ENCODE measurements at places on chromosomes 11 and 22.

DNA sequence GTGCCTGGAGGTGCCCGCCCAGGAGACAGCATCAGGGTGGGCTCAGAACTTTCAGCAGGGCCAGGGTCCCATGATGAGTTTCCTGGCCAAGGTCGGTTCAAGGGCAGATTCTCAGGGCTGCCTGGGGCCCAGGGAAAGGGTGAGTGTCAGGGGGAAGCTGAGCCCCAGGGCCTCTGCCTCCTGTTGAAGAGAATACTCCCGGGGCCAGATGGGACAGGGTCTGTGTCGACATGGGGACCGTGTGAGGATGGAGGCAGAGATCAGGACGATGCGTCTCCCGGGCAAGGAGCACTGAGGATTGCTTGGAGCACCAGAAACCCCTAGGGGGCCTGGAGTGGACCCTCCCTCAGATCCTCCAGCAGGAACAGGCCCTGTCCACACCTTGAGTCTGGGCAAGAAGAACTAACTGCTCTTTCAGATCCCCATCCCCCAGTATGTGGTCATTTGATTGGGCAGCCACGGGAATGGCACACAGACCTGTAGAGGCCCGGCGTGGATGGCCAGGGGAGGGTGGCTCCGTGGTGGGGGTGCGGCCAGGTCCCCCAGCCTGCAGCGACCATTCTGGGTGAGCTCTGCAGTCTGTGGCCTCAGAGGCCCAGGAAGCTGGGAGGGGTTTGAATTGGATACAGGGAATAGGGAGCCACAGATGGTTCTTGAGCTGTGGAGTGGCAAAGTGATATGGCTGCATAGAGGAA lies 1078.7 kb downstream of the BRD1 start:
- no peak for DNase-seq

DNA sequence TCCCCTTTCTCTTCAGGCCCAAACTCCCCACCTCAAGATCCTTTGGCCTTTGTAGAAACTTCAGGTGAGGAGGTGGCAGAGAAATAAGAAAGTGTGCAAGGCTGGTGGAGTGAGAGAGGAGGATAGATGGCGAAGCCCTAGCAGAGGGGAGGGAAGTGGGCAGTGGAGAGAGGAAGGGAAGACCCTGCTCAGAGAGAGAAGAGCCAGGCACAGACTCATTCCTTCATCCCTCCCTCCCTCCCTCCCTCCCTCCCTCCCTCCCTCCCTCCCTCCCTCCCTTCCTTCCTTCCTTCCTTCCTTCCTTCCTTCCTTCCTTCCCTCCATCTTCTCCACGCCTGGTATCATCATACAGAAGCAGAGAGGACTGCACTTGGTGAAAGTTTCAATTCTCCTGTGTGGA lies 21.0 kb downstream of the RTN4RL2 start:
- DNase-seq: no peak

- no peak for DNase-seq
Measured at GRCh38 chr22:46761017-46761416, 1.4 kb upstream of the TBC1D22A start.

- DNase-seq: no peak
Measured at GRCh38 chr11:64759722-64760719, at the start of gene PYGM. PYGM (minus strand) TSS chr11:64759974; CDS start chr11:64759898, 76 bp downstream.

DNA sequence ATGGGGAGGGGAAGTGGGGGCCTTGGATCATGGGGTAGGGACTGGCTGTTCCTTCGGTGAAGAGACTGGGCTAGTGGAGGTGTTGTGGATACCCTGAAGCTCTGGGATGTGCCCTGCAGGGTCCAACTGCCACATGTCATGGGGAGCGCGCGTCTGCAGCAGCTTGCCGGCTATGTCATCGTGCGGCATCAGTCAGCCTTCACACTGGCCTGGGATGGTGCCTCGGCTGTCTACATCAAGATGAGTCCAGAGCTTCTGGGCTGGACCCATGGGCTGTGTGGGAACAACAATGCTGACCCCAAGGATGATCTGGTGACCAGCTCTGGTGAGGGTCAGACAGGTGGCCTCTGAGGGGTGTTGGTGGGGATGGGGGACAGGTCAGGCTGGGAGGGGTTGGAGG lies 9.9 kb downstream of the OTOG start:
- DNase-seq: no peak

DNA sequence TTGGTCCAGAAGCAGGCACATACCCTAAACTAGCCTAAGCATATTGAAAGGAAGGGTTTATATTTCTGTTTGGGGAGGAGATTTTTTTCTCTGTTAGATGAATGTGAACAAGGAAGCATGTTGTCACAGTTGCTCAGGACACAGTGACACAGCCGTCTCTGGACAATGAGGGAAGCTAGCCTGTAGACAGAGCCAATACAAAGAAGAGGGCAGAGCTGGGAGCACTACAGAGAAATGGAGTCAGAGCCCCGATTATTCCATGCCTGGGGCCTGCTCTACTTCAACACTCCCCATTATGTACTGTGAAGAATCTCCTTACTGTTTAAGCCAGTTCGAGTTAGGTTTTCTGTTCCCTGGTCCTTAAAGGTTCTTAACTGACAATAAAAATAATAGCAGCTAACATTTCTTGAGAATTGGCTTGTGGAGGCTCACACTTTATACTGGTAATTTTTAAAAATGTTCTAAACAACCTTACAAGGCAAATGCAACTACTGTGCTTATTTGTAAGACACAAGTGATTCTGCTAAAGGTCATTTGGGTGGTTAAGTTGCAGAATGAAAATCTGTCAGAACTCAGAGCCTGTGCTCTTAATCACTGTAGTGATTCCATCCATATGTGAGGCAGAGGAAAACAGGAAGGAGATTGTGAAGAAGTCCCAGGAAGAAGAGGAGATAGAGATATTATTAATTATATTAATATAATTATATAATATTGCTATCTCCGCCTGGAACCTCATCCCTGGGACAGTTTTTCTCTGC lies 58.8 kb upstream of the RRAS2 start:
- DNase-seq: no peak

- DNase-seq: no peak
Measured at GRCh38 chr11:57440744-57441414, 14.0 kb upstream of the SLC43A3 start.

- DNase-seq: no peak
Measured at GRCh38 chr11:103850419-103851165, 185.8 kb upstream of the DDI1 start.

Measured in NCI-H2081 treated with DMSO at 0.1 percent for 48 hours (cell line).